ENCODE measurements at places on chromosomes 5 and 9. TPM values are rescaled to one million over a fixed set of nuclear protein-coding genes. Genes with fewer than 3 reads are reported as not detected.

Gene ARHGEF28
- not detected for total RNA-seq

Gene LMX1B
- total RNA-seq, result not detected

Gene IFNA13
- total RNA-seq, result not detected

Gene SLCO6A1
- total RNA-seq, result not detected

GRCh38 chr5:78527054-78527859 lies 121.3 kb downstream of the LHFPL2 start:
- no peak overlapping the region for H3K4me3 ChIP-seq
- H3K27ac ChIP-seq, result no peak overlapping the region
- no peak for DNase-seq
- no peaks in the 10 kb centered on the region for H3K4me1 ChIP-seq
- H3K36me3 ChIP-seq, result no peaks in the 10 kb centered on the region
- H3K27me3 ChIP-seq, result no peaks in the 10 kb centered on the region

- peaks cover 33% of the 10 kb centered on the region for H3K36me3 ChIP-seq
- peaks cover 11% of the 10 kb centered on the region for H3K4me1 ChIP-seq
- H3K4me3 ChIP-seq, result no peak overlapping the region
- no peaks in the 10 kb centered on the region for H3K27me3 ChIP-seq
- no peak overlapping the region for H3K27ac ChIP-seq
These were observed 367.5 kb downstream of the KDM4C start for GRCh38 chr9:7125231-7125630.

DNA sequence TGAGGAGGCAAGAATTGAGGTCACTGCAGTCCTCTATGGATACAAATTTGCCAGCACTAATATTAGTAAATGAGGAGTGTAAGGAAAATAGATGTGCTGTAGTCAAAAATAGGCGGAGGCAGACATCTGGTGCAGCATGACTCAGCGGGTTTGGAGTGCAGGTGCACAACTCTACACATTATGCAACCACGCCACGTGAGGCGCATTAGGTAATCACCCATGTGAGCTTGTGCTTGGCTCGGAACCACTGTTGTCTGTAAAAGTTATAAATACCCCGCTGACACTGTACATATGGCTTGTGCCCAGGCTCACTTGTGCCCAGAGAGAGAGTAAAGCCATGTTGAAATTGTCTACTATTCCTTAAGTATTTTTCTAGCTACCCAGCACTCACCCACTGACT lies 623.5 kb upstream of the NUDT12 start:
- H3K4me1 ChIP-seq, result no peaks in the 10 kb centered on the region
- no peaks in the 10 kb centered on the region for H3K36me3 ChIP-seq
- H3K4me3 ChIP-seq, result no peak overlapping the region
- DNase-seq, result peak; percentile 3

DNA sequence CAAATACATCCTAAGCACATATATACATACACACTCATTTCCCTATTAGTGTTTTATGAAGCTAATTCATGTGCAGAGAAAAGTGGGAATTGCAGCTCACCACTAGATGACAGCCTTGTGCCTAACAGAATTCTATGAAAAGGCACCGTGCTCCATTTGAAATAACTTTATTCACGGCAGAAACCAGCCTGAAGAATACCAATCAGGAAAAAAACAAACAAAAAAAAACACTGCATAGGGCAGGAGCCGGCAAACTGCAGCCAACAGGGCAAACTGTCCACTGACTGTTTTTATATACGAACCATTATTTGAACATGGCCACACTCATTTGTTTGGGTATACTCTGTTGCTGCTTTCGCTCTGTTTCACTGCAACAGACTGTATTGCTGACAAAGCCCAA lies 33.6 kb downstream of the ERMP1 start:
- H3K36me3 ChIP-seq, result peaks cover 17% of the 10 kb centered on the region
- H3K27me3 ChIP-seq, result no peaks in the 10 kb centered on the region
- peak overlapping the region; percentile 55 for H3K27ac ChIP-seq
- no peak overlapping the region for H3K4me3 ChIP-seq
- H3K4me1 ChIP-seq, result peaks cover 34% of the 10 kb centered on the region

GRCh38 chr9:94757158-94757557 lies 30.7 kb downstream of the AOPEP start:
- DNase-seq, result no peak
- no peaks in the 10 kb centered on the region for H3K27me3 ChIP-seq
- no peak overlapping the region for H3K4me3 ChIP-seq
- H3K36me3 ChIP-seq, result peaks cover 10% of the 10 kb centered on the region

- DNase-seq, result no peak
- H3K36me3 ChIP-seq, result no peaks in the 10 kb centered on the region
- peaks cover 4% of the 10 kb centered on the region for H3K4me1 ChIP-seq
- no peak overlapping the region for H3K4me3 ChIP-seq
These were observed 56.2 kb upstream of the TRAF1 start for GRCh38 chr9:120982836-120983235.

GRCh38 chr9:79196606-79197005 lies 375.2 kb upstream of the TLE4 start:
- H3K27me3 ChIP-seq, result peaks cover 3% of the 10 kb centered on the region
- H3K4me1 ChIP-seq, result no peaks in the 10 kb centered on the region
- H3K27ac ChIP-seq, result no peak overlapping the region
- no peaks in the 10 kb centered on the region for H3K36me3 ChIP-seq

GRCh38 chr9:12956261-12956660 lies 181.4 kb downstream of the LURAP1L start:
- H3K4me3 ChIP-seq, result no peak overlapping the region
- DNase-seq, result no peak
- no peaks in the 10 kb centered on the region for H3K36me3 ChIP-seq
- no peaks in the 10 kb centered on the region for H3K4me1 ChIP-seq
- H3K27ac ChIP-seq, result no peak overlapping the region
- H3K27me3 ChIP-seq, result no peaks in the 10 kb centered on the region

- H3K4me3 ChIP-seq, result no peak overlapping the region
- no peaks in the 10 kb centered on the region for H3K27me3 ChIP-seq
- no peak for DNase-seq
These were observed 28.7 kb upstream of the F2RL1 start for GRCh38 chr5:76789991-76790581.

DNA sequence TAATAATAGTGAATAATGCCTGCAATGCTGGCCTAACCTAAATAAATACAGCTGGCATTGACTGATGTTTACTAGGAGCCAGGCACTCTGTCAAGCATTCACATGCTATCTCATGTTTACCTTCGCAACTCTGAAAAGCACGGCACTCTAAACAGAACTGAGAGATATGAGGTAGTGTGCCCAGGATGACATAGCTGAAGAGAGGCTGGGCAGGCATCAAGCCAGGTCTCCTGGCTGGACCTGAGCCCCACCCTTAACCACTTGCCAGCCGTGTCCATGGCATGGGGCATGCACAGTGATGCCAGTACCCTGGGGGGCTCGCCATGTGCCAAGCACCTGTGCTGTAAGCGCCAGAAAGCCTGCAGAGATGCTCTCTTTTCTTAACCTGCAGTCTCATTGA lies 119.4 kb upstream of the MVB12B start:
- no peaks in the 10 kb centered on the region for H3K4me1 ChIP-seq
- H3K27ac ChIP-seq, result no peak overlapping the region
- H3K4me3 ChIP-seq, result no peak overlapping the region
- H3K36me3 ChIP-seq, result no peaks in the 10 kb centered on the region
- H3K27me3 ChIP-seq, result peaks cover 28% of the 10 kb centered on the region

- peak overlapping the region; percentile 0 for H3K4me3 ChIP-seq
- no peaks in the 10 kb centered on the region for H3K27me3 ChIP-seq
- H3K36me3 ChIP-seq, result peaks cover 35% of the 10 kb centered on the region
- H3K27ac ChIP-seq, result peak overlapping the region; percentile 89
These were observed 16.6 kb downstream of the STOM start for GRCh38 chr9:121353241-121354061.
